Activated effector memory CD4-positive, alpha-beta T cell treated with anti-CD3 and anti-CD28 coated beads, Interleukin-2, amount 50 U/mL, for 16 hours (primary cell): ENCODE measurements at places on chromosomes 4 and X.

- DNase-seq = no peak
These were observed 7.3 kb upstream of the CLDN2 start for GRCh38 chrX:106912864-106913263.

GRCh38 chr4:96912716-96913115, 1072.8 kb downstream of the PDHA2 start:
- DNase-seq = no peak

DNA sequence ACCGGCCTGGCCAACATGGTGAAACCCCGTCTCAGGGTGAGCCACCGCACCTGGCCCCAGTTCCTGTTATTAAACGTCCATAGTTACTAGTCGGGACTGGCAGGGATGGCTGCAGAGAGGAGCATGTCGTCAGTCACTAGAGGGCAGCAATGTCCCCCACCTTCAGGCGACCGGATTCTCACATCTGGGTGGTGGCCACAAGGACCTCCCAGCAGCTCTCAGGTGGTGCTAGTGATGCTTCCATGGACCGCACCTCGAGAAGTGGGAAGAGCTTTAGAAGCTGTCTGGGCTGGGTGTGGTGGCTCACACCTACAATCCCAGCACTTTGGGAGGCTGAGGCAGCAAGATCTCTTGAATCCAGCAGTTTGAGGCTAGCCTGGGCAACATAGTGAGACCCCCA, 13.3 kb upstream of the IL3RA start:
- peak; percentile 79 for DNase-seq

- no peak for DNase-seq
These were observed 293.1 kb downstream of the TRIML1 start for GRCh38 chr4:188432328-188432727.

DNA sequence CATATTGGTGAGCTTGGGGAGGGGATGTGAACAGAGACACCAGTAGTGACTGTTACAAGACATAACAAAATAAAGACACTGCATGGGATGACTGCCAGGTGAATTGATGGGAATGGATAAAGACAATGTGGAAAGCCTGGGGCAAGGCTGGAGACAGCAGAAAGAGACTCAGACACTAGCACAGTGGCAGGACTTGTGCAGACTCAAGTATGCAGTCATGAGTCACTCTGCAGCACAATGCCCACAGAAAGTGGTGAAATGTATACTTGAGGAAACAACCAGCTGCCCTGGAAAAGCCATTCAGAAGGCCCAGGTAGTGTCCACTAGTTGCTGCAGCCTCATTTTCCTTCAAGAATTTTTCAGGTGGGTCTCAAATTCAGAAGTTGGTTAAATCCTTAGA, 452.3 kb downstream of the MID1IP1 start:
- no peak for DNase-seq

GRCh38 chr4:158949099-158949498, 153.8 kb upstream of the RAPGEF2 start:
- no peak for DNase-seq

DNA sequence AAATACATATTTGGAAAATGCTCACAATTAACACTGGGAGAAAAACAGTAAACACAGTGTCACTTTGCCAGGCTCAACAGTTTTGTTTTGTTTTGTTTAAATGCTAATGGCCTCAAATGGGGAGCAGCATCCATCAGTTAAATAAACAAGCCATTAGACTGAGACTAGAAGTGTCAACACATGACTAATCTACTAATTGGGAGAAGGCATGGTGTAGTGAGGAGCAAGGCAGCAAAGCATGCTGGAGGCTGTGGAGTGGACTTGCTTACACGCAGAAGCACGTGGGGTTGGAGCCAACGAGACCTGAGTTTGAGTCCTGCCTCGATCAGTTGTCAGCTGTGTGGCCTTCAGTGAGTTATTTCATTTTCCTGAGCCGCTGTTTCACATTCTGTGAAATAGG, 29.0 kb downstream of the UTP14A start:
- DNase-seq = no peak

DNA sequence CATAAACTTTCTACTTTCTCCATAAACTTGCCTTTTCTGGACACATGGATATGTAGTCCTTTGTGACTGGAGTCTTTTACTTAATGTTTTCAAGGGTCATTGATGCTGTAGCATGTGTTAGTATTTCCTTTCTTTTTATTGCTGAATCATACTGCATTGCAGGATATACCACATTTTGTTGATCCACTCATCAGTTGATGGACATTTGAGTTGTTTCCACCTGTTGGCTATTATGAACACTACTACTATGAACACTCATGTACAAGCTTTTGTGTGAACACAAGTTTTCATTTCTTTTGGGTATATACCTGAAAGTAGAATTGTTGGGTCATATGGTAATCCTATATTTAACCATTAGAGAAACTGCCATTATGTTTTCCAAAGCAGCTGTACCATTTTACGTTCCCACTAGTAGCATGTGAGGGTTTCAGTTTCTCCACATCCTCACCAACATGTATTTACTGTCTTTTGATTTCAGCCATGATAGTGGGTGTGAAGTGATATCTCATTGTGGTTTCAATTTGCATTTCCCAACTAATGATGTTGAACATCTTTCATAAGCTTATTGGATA, 26.3 kb upstream of the GPM6B start:
- no peak for DNase-seq

DNA sequence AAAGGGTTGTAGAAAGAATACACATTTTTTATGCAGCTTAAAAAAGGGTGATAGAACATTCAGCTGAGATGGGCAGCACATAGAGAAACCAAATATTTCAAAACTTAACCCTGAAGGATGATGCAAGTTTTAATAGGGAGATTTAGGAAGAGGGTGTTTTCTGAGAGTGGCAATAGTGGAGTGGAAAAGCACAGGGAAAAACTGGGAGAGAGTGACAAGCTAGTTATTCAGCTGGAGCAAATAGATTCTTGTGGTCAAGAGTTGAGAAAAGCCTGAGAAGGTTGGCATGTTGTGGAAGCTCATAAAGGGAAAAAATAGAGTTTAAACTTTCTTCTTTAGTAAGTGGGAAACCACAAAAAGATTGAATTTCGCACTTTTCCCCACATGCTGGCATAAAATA, 359.6 kb upstream of the PITX2 start:
- DNase-seq = no peak

- DNase-seq = no peak
These were observed 9.7 kb upstream of the KLHL13 start for GRCh38 chrX:118126286-118126685.

DNA sequence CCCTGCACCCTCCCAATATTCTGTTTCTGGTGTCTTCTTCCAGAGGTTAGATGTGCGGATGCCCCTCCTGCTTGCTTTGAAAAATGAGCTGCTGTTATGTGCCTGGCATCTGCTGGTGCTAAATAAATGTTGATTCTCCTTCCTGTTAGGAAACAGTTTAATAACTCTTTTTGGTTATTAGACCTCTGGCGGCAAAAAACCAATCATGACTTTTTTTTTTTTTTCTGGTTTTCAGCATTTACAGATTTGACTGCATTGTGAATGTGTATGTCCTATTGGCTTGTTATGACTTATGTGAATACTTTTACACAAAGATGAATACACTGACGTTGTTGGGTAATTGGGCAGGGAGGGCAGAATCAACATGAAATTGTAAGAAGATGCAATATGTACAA, 13.6 kb upstream of the TMEM156 start:
- peak; percentile 70 for DNase-seq
